ENCODE measurements at places on chromosomes 4 and X.

GRCh38 chr4:176193126-176193525 is 2.3 kb downstream of the SPATA4 start:
- DNase-seq, result no peak

GRCh38 chr4:110508827-110509710 is 33.1 kb downstream of the ENPEP start:
- DNase-seq, result no peak

- DNase-seq, result no peak
These were observed 207.5 kb downstream of the CHRDL1 start for GRCh38 chrX:110588164-110588563.

DNA sequence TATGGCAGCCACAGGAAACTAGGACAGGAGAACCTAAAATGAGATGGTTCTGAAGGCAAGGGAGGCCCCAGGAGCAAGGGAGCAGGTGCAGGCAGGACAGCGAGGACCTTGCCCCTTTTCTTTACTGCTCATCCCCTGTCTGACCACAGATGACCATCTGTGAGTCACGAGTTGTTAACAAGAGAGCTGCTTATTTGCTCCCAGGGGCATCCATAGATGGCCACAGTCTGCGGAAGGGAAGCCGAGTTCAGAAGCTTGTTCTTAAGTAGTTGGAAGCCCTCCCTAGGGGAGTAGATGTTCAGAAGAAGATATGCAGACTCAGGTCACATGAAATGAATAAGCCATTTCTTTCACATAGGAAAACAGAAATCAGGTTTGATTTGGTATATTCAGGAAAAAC is 69.4 kb downstream of the EVC2 start:
- DNase-seq, result no peak

GRCh38 chrX:46279214-46279924 is 265.9 kb downstream of the ZNF674 start:
- DNase-seq, result no peak

- no peak for DNase-seq
These were observed 82.3 kb downstream of the PRSS12 start for GRCh38 chr4:118270492-118270891.

DNA sequence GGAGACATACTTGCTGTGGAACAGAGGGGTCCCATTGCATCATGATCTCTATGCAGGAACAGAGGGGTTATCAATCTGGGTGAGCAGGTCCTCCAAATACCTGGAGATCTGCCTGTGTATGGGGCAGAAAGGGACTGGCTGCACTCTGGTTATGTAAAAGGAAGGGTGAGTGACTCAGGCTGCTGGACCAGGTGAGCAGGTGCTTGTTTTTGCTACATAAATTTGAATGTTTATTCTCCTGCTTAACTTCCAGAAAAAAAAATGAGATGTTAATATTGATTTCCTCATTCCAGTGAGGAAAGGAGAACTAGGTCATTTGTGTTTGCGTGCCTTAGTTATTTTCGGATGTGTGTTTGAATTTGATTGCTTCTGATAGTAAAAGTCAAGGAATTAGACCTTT is 225.8 kb upstream of the TRAM1L1 start:
- DNase-seq, result no peak

DNA sequence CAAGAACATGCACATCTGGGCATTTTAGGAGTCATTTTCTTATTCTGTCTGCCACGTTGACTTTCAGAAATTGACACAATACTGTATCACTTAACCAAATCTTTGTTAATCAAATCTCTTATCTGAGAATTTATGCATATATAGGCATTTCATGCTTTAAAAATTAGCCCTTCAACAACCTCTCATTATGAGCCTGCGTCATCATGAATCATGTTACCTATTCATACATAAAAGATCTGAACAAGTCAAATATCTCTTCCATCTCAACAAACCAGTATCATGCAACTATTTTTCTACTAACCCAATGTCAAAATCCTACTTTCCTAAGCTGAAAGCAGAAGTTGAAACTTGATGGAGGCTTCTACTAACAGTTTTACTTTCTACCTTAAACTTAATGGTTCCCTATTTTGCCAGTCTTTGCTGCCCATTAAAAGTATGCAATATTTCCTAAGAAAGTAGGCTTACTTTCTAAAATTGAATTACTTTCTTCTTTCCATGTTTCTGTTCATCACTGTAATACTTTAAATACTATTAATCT is 1.8 kb downstream of the ADAM29 start:
- no peak for DNase-seq

- no peak for DNase-seq
These were observed 2.9 kb upstream of the CYBB start for GRCh38 chrX:37776987-37777325.

DNA sequence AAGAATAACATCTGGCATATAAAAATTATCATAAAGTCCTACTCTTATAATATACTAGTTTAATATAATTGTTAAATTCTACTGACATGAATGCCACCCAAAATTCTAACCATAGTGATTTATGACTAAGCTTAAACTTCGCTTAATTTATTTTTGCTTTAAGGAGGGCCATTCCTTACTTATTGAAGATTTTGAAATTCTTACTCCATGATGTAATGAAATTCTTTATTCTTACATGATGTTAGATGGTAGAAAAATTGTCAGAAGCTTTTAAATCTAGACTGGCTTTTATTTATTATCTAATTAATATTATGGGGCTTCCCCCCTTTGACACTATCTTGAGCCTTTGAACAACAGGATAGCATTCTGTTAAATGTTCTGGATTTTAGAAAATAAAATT is 19.5 kb upstream of the SUPT20HL2 start:
- no peak for DNase-seq

DNA sequence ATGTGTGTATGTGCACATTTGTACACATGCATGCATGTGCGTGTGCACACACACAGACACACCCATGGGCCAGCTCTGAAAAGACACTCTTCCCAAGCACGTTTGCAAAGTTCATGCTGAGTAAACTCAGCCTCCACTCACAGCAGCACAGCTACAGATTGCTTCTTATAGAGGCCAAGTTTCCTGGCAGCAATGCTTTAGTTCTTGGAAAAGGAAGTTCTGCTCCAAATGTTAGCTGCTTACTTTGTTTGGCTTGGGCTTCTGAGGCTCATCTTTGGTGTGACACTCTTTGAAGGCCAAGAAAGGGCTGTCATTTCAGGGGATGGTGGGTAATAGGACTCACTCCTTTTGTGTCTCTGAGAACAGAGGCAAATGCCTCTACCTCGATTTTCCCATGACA is 6.6 kb downstream of the PLP1 start:
- no peak for DNase-seq

DNA sequence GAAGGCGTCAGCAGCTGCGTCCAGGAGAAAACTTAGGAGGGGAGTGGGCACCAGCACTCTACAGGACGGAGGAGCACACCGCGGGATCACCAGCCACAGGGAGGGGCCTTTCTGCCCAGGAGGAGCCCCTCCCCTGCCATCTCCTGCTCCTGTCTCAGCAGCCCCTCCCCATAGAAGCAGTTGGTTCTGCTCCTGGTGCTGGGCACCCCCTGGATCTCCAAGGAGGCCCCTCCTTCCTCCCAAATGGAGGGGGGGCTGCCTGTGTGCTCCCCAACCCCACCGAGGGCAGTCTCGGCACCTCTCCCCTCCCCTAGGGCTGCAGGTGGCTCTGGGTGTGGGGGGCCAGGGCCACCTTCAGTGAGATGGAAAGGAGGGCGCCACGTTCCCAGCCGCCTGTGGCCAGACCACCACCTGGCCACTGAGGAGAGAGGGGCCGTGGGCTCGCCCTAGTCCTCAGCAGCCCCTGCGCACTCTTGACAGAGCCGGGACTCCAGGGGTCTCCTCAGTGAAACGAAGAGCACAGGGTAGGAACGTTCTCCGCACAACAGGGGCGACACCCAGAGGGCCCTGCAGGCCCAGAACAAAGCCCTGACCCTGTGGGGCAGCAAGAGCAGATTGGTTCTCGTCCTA is 37.8 kb downstream of the CPLX1 start:
- DNase-seq, result no peak

DNA sequence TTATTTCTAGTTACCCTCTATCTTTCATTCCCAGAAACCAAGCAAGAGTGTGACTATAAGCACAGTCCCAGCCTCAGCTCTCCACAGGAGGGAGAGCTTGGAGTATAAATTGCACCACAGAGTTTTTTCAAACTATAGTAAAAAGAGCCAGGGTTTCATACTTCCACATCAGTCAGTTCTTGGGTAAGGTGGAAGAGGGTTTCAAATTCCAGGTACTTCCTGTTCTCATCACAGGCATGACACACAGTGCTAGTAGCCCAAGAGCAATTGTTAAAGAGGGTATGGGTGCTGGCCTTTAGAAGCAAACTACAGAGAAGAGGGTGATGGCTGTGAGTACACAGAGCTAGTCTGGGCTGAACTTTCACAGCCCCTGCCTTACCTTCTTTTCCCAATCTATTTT is 5.7 kb upstream of the IL1RAPL1 start:
- no peak for DNase-seq

DNA sequence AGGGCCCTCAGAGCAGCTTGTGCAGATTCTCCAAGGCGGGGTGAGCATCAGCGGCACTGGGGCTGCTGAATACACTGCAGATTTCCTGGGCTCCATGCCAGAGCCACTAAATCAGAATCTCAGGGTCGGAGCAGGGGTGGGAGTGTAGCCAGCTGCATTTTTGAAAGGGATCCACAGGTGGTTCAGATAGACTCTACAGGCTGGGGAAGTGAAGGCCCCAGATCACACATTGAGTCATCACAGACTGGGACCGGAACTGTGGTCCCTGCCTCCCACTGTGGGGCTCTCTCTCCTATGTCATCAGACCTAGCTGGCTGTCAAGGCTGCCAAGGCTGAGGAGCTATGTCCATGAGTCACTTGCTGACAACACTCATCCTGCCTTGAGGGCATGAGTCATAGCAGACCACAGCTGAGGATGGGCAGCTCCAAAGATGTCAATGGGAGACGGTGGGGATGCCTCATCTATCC is 162.3 kb upstream of the MAMLD1 start:
- DNase-seq, result peak; percentile 37

DNA sequence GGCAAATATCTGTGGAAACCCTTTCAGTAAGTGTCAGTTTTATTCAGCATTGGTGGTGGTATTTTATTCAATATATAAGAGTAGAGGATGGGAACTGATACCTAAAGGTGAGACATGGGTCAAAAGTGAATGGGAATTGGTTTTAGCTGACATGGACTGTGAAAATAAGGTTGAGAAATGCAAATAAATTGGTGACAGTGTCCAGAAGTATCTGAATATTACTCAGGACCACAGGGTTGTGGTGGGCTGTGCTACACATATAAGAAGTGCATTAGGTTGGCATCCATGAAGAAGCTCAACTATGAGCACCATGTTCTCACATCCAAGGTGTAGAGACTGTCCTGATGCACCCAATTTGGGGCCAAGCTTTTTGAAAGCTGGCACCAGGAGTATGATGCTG is 45.0 kb downstream of the ETDC start:
- no peak for DNase-seq

GRCh38 chrX:31893525-31893924 is 821.7 kb upstream of the FTHL17 start:
- no peak for DNase-seq

DNA sequence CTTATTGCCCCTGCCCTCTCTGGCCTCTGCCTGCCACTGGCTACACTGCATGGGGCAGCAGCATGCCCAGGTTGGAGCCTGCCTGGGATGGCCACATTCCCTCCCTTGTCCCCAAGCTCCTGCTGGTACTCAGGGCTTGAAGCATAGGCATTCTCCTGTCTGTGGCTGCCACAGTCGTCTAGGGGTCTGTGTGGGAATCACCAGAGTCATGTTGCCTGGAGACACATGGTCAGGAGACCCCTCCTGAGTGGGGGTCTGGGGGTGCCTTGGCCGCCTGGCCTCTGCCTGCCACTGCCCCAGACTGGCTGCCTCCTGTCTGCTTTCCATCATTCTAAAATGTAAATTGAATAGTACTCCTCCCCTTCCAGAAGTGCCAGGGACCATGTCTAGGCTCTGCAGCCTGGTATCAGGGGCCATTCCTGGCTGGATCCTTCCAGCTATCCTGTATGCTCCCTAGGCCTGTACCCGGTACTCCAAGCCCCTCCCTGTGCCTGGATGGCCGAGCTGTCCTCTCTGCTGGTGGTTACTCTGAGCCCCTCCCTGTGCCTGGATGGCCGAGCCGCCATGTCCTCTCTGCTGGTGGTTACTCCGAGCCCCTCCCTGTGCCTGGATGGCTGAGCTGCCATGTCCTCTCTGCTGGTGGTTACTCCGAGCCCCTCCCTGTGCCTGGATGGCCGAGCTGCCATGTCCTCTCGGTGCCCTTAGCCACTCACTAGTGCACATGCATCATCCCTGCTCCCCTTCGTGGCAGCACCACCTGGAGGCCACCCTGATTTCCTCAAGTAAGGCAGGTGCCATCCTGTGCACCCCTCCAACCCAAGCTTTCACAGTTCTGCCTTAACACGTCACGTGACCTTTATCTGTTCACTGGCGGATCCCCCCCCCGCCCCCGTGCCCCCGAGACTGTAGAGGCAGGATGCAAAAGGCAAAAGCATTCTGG is 5.5 kb upstream of the NKX1-1 start:
- DNase-seq, result no peak

DNA sequence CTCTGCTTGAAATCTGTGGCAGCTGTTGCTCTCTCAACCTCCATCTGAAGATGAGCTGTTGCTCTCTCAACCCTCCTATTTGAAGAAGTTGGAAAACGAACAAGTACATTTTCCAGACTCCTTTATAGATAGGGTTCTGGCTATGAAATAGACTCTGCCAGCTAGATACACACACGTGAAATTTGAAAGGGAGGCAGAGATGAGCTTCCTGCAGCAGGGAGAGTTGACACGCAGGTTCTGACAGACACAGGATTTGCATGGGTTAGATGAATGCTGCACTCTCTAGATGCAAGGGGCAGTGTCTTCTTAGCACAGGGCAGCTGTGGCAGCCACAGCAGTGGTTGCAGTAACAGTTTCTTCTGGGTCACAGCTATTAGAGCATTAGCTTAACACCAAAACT is 8.0 kb upstream of the PYURF start:
- no peak for DNase-seq

DNA sequence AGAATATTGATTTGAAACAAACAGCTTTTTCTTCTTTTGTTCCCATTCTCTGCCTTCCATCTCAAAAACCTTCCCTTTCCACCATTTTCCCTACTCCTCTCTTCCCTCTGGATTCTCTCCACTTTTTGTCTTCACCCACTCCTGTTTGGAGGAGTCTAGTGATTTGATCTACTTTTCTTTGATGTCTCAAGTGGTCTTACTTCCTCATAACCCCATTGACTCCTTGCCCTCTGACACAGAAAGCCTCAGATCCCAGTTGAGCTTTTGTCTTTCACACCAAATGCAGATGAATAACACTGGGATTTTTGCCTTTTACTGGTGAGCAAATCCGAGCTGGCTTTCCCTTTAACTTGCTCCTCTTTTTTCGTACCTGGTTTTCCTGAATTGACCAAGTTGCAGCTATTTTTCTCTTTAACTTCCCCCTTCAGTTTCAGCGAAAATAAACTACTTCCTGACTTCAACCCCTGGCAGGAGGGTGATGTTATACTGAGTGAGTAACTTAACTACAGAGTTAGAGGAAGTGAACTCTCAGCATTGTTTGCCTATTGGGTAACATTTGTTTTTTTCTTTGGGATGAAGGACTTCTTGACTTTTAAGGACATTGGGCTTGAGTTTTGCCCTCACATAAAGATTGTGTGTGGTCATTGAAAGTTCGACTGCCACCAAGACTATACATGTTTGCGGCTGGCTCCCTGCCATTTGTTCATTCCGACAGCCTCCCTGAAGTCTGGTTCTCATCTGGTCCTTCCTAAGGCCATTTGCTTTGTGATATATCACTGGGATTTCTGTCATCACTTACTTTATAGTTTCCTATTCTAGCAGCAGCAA is 392.8 kb upstream of the NR3C2 start:
- no peak for DNase-seq

- no peak for DNase-seq
These were observed 12.9 kb downstream of the DCK start for GRCh38 chr4:71006203-71006907.

- DNase-seq, result no peak
These were observed 15.1 kb downstream of the TEC start for GRCh38 chr4:48254381-48255071.

Measured in activated T-cell treated with anti-CD3 and anti-CD28 coated beads for 24 hours (primary cell).